ENCODE measurements at places on chromosomes 6 and 20.

DNA sequence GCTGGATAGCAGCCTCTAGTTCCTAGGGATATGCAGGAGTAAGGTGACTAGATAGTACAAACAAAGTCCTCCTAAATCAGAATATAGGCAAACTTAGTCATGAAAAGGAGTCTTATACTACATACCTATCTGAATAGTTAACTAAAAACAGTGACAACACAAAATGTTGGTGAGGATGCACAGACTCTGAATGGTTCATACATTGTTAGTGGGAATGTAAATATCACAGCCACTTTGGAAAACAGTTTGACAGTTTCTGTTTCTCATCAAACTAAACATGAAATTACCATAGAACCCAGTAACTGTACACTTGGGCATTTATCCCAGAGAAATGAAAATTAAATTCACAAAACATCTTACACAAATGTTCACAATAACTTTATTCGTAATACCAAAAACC is 17.2 kb downstream of the NFS1 start:
- no peak for DNase-seq

- DNase-seq = no peak
Measured at GRCh38 chr6:38413102-38413800, 226.5 kb downstream of the BTBD9 start.

- no peak for DNase-seq
Measured at GRCh38 chr6:25434921-25435320, 155.7 kb downstream of the CARMIL1 start.

DNA sequence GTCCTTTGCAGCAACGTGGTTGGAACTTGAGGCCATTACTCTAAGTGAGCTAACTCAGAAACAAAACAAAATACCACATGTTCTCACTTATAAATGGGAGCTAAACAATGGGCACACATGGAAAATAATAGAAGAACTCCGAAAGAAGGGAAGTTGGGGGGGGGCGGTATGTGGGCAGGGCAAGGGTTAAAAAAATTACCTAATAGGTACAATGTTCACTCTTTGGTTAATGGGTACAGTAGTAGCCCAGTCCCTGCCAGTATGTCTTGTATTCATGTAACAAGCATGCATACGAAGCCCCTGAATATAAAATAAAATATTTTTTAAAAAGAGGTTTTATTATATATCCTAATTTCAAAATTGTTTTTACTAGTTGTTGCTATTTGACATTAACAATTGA is 15.3 kb upstream of the FHL5 start:
- no peak for DNase-seq

GRCh38 chr6:107495196-107495643 is 5.3 kb downstream of the SOBP start:
- DNase-seq = peak; percentile 42

GRCh38 chr6:23692184-23692583 is 433.8 kb upstream of the NRSN1 start:
- DNase-seq = no peak

DNA sequence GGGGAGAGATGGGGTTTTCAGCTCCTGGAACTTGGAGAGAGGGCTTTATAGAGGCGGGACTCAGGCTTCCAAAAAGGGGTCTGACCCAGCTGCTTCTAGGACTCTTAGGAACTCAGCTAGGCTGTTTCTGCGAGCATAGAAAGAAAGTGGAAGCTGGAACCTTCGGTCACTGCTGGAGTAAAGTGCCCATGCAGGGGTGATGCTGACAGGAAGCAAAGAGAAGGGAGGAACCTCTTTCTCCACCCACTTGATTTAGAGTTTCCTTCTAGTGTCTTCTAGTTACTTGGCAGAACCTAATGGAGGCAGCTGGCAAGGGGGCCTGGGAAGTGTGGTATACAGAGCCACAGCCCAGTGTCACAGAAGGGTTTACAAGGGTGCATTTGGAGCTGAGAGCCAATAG is 283.6 kb downstream of the QKI start:
- no peak for DNase-seq

DNA sequence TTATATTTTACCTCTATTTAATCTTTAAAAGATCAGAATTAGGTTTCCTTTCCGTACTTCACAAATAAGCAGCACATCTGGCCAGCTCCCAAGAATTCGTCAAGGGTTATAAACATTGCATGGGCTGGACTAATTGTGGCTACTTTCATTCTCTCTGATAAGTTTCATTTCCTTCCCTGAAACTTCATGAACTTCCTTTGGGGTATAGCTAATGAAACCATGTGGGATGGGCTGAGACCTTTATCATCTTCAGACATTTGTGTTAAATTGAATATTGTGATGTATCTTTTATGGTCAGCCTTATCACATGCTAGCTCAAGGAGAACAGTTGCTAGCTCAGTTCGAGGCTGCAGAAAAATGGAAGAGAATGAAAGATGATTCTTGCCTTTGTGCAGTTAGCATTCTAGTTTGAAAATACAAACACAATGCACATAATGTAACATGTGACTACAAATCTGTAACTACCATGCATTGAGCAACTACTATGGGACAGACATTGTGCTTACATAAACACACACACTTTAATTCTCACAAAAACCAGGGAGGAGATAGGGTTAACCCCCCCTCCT is 1.7 kb upstream of the GMPR start:
- DNase-seq = peak; percentile 44

DNA sequence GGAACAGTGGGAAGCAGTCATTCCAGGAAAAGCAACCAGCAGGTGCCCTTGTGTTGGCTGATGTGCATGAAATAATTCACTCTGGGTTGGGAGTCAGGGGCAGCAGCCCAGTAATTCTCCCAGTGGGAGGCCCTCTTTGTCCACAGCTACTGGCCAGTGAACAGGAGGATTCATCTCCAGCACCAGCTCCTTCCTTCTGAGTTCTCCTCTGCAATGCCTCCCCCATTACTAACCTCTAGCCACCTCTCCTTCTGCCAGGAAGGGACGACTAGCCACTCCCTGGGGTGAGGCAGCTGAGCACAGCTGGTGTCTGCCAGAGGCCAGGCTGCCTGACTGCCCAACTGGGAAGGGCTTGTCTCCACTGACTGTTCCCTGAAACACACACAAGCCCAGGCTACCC is 12.5 kb upstream of the R3HDML start:
- no peak for DNase-seq

GRCh38 chr6:3364391-3364790 is 92.5 kb downstream of the SLC22A23 start:
- no peak for DNase-seq

GRCh38 chr20:59165891-59166709 is 2.5 kb downstream of the ZNF831 start:
- no peak for DNase-seq

- no peak for DNase-seq
Measured at GRCh38 chr6:22363714-22364239, 66.9 kb upstream of the PRL start.

GRCh38 chr20:49792006-49792405 is 20.6 kb upstream of the SLC9A8 start:
- DNase-seq = no peak

DNA sequence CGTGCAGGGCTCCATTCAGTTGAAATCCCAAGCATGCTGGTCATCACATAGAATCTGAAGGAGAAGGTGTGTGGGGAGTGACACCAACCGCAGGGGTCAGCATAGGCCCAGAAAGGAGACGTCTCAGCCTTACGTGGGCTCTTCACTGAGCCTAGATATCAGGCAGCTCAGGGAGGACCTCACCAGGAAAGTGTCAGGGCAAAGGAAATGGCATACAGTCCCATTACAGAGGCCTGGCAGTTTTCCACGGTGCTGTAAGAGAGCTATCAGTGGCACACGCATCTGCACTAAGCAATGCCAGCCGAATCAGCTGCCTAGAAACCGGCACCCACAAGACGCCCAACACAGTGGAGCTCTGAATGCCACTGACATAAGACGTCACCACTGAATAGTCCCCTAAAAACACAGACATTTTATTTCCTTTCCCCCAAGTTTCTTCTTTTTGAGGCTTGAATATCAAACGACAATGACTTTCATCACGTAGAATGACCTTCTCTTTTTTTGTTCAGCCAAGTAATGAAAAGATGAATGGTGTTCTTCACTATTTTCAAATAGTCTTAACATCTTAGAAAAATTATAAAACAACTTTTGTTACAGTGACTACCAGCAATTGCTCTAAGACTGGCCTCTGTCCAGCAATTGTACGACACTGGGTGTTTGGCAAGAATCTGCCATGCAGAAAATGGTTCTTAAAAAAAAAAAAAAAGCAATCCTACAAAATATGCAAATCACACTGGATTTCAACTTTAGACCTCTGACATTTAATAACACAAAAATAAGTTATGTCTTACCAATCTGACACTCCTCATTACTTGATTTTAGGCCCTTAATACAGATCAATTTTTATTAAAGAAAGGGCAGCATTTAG is 88.9 kb upstream of the FOXQ1 start:
- DNase-seq = no peak

DNA sequence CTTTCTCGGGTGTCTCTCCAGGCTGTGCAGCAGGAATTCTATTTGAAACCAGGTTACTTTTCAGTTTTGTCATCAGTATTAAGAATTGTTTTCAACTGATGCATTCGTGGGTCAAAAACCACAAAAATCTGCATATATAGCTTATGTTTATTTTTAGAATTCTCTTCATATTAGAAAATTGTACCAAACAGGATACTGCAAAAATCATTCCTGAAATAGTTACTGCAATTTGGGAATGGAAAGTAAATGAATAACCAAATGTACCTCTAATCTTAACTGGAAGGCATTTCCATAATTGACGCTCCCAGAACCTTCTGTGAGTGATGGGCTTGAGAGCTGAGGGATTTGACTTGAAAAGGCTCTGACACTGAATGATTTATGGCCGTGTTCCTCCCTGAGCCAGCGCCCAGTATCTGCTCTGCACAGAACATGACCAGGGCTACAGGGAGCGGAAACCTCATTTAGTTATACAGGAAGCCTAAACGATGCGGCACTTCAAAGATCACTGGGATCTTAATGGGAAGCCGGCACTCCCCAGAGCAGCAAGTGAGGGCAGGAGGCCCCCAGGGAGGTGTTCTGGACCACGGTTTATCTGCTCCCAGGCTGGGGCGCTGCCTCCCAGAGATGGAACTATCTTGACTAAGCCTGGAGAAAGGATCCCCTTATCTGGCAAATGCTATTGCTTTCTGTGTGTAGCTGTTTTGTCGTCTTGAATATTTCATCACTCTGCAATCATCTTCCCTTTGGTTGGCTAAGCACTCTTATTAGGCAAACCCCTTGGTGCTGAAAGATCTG is 446.0 kb downstream of the QKI start:
- DNase-seq = peak; percentile 17

DNA sequence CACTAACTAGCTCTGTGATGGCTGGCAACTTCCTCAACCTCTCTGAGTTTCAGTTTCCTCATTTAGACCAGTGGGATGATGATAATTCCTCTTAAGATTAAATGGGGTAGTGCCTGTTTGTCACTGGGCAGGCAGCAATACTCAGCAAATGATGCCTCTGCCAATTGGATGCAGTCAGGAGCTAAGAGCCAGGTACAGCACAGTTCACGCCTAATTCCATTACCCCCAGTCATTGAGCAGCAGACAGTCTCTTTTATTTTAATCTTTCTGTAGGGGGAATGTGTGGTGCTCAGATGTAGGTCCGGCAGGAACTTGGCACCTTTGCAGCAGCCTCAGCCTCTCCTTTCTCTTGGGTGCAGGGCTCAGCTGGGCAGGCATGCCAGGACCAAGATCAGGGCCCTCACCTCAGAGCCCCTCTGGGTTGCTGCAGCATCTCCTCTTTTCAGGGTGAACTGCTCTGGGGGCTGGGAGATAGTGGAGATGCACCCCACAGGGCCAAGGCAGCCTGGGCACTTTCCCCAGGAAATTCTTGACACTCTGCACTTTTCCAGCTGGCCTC is 243.8 kb downstream of the LRFN2 start:
- no peak for DNase-seq

DNA sequence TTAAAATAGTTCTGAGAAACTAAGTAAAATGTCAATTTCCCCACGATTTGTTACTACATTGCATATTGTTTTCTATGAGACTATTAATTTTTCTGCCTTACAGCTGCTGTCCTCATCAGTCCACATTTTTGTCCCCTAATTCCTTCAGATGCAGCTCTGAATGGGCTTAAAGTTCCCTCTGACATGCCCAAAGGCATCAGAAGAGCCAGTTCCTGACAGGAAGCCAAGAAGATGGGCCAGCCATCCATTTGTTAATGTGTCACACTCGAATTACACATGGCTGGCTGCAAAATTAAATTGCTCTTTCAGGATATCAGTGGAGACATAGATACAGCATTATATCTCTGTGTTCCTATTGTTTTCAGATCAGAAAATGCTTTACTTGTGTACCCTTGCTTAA is 1223.0 kb downstream of the EPHA7 start:
- no peak for DNase-seq

DNA sequence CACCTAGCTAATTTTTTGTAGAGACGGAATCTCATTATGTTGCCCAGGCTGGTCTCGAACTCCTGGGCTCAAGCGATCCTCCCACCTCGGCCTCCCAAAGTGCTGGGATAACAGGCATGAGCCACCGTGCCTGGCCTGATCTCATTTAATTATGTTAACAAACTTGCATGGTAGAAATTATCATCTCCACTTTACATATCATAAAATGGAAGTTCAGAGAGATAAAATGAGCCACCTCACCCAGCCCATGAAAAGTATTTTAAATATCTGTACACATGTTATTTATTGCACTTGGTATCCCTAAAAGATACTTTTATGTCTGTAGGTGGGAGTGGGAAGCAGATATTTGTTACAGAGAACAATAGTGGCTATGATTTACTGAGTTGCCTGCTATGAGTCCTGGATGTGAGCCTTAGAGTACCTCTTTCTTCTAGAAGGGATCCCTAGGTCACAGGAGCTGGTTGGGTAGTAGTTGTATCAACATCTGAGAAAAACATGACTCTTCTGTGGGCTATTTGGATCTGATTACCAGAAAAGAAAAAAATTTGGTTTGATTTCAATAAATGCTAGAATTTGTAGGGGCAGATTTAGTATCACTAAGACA is 52.4 kb upstream of the EIF2S2 start:
- DNase-seq = no peak

DNA sequence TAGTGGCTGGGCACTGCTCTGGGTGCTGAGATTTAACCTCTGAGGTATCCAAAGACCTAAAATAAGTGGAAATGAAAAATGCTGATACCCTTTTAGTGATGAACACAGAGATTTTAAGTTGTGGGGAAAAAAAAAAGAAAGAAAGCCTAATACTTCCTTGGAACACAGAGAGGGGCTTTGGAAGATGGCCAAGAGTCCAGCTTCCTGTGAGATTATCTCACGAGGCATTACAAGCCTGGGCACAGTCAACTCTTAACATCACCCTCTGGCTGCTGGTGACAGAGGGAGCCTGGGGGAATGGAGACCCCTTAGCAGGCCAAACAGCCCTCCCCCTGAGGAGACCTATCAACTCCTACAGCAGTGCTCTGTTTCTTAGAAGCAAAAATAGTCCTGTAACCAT is 19.7 kb downstream of the BTN2A1 start:
- DNase-seq = no peak
